ACHN (cell line): ENCODE measurements at places on chromosomes 4 and X.
A peak's percentile ranks its signal among the peaks of the same experiment; 100 is the strongest.

DNA sequence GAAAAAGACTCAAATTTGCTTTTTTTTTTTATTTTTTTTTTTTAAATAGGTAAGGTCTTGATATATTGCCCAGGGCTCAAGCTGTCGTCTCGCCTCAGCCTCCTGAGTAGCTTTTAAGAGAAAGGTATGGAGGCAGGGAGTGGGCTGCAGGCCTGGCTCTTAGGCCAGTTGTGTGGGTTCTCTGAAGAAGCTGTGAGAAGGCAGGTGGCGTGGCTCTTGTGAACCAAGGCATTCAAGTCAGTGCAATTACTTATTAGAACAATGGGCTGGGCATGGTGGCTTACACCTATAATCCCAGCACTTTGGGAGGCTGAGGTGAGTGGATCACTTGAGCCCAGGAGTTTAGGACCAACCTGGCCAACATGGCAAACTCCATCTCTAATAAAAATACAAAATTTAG, 244.0 kb upstream of the SFRP2 start:
- DNase-seq: no peak

GRCh38 chrX:15598026-15598425, 2.7 kb downstream of the ACE2 start:
- DNase-seq: no peak

DNA sequence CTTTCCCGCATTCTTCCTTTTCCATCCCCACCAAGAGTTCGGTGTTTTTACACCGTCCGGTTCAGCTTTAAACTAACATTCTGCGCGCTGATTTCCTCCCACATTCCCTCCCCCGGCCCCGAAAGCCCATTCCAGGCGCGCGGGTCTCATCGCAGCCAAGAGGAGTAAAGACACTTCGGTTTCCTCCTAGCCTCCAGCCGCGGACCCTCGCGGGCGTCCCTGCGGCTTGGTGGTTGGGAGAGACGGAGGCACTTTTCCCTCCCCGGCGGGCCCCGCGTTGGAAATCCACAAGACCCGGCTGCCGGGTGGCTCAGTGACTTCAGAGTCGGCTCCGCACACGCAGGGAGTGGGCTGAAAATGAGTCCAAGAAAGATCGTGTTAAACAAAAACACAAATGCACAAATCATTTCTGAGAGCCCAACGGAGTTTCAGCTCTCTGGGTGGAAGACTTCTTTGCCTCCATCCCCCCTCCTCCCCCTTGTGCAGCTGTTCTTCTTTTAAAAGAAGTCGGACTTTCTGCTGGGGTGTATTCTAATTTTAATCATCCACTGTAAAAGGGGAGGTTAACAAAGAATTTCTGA, 2.0 kb upstream of the ARX start:
- peak; percentile 8 for DNase-seq

DNA sequence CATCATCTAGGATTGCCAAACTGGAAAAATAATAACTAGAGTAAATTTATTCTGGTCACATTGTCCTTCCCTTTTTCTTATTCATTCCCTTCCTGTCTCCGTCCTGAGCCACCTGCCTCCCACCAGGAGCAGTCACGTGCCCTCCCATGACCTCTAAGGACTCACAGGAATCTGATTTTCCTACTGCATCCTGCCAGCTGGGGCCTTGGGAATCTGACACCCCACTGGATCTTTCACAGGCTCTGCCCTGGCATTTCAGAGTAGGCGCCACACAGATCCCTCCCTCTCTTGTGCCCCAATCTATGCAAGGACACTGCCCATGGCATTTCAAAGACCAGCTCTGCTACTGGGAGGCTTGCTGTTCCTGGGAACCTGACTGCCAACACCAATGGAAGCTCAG, 520.5 kb downstream of the PPARGC1A start:
- no peak for DNase-seq

GRCh38 chrX:149456476-149457245, 48.4 kb downstream of the IDS start:
- DNase-seq: no peak

- DNase-seq: no peak
Observed at GRCh38 chrX:25851141-25851540, 287.0 kb upstream of the MAGEB18 start.

GRCh38 chr4:106039796-106040195, 144.5 kb downstream of the NPNT start:
- DNase-seq: no peak

- DNase-seq: no peak
Observed at GRCh38 chr4:119005928-119006460, 117.3 kb downstream of the SYNPO2 start.

DNA sequence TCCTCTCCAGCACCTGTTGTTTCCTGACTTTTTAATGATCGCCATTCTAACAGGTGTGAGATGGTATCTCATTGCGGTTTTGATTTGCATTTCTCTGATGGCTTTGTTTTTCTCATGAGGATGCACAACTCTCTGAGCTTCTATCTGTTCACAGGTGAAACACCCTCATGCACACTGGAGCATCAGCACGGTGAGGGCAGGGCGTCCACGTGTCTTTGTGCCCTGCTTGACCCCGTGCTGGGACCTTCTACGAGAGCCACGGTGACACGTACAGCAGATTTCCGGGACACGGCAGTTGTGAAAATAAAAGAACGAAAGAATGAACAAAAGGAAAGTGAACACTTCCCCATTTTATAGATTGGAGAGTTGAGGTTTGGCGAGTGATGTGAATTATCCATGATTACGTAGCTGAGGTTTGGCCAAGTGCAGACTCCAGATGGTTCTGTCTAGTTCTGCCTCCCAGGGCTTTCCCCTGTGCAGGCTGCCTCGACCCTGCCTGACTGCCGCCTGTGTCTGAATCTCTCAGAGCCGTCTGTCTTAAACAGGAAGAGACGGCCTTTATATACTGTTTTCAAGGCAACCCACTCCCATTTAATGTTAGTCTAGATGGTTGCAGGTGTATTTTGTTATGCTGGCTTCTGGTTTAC, 67.8 kb upstream of the SORBS2 start:
- DNase-seq: no peak

DNA sequence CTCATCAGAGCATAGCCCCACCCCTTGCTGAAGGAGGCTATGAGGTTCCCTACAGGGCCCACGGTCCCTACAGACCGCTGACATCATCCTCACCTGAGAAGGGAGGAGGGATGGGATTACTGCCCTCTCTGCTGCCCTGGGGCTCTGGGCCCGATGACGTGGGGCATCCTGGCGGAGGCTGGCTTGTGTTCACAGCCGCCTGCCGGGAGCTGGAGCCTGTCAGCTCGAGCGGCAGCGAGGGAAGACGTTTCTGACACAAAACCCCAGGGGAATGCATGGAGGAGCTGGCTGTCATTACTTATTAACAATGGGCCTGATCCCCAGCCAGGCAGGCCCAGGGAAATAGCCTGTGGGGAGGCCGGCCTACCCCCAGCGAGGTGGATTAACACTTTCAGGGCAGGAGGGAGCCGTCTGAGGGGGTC, 106.6 kb upstream of the ATP6AP2 start:
- peak; percentile 79 for DNase-seq

DNA sequence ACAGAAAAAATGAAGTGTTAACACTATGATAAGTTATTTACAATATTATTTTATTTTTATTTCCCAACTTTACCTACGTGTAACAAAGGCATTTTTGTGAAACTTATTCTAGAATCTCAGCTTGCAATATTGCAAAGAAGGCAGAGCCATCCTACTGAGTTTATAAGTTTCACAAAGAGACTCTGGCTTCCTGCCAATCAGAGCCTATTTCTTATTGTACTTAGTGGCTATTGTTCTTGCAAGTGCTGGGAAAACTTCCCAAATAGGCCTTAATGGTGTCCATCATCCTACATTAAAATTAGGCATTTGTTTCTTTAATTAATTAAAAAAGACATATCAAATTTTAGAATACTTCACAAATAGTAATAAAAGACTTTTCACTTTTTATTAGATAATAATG, 233.2 kb downstream of the EPHA5 start:
- no peak for DNase-seq

GRCh38 chr4:149645790-149646189, 169.9 kb downstream of the IQCM start:
- peak; percentile 4 for DNase-seq

DNA sequence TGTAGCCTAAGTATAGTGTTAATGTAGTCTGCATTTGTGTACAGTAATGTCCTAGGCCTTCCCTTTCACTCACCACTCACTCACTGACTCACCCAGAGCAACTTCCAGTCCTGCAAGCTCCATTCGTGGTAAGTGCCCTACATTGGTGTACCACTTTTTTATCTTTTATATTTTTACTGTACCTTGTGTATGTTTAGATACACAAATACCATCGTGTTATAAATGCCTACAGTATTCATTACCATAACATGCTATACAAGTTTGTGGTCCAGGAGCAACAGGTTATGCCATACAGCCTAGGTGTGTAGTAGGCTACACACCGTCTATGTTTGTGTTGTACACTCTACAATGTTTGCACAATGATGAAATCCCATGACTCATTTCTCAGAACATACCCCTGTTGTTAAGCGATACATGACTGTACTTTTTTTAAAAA, 15.4 kb downstream of the TSPAN5 start:
- peak; percentile 33 for DNase-seq

DNA sequence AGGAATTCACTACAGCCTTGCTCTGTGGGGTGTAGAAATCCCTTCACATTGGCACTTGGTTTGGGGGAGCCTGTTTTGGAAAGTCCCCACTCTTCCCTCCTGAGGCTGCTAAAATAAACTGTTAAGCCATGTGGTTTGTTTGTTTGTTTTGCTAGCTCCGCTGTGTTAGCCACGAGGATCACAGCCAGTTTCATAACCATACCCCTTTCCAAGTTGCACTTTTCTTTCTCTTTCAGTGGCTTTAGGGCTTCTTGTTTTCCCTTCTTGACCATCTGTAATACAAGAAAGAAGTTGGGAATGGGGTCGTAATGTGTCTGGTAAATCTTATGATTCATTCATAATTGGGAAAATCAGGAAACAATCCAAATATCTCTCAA, 24.8 kb upstream of the UXT start:
- DNase-seq: no peak

GRCh38 chr4:155950461-155950860, 3.2 kb downstream of the CTSO start:
- DNase-seq: no peak

- DNase-seq: no peak
Observed at GRCh38 chr4:24210332-24210902, 320.6 kb upstream of the PPARGC1A start.

DNA sequence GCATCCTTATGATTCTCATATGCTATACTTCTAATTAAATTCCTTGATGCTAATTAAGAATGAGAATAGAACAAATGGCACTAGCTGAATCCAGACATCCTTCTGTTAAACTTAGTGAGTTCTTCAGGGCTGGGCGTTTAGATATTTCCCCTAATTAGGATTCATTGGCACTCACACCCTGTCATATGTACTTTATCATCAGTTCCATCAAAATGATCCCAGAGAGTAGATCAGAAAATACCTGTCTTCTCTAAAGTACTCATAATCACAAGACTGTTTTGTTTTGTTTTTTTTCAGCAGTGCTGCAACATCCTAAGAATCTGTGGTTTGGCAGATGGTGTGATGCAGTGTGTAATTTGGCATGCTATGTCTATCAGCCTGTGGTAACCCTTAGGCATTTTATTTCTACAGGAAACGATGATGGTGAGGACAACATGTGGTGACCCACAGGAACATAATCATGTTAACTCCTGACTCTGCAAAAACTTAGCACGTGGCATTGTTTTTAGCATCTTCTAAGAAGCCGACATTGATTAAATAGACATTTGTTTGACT, 2528.4 kb downstream of the ARAP2 start:
- peak; percentile 2 for DNase-seq

GRCh38 chr4:122617597-122618593, 3.0 kb downstream of the IL21 start:
- DNase-seq: no peak

GRCh38 chrX:22057667-22058066, 25.5 kb downstream of the PHEX start:
- DNase-seq: no peak

GRCh38 chrX:5242091-5242790, 986.4 kb downstream of the NLGN4X start:
- DNase-seq: no peak

GRCh38 chrX:123217077-123217476, 33.0 kb downstream of the GRIA3 start:
- DNase-seq: no peak

DNA sequence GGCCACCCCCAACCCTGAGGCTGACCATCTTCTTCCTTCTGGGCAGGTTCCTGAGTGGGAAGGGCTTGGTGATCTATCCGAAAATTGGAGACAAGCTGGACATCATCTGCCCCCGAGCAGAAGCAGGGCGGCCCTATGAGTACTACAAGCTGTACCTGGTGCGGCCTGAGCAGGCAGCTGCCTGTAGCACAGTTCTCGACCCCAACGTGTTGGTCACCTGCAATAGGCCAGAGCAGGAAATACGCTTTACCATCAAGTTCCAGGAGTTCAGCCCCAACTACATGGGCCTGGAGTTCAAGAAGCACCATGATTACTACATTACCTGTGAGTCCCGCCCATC, 9.7 kb downstream of the EFNB1 start:
- DNase-seq: no peak

- DNase-seq: no peak
Observed at GRCh38 chr4:20288846-20289512, 37.3 kb downstream of the SLIT2 start.

- DNase-seq: no peak
Observed at GRCh38 chr4:115287426-115287825, 174.0 kb upstream of the NDST4 start.

DNA sequence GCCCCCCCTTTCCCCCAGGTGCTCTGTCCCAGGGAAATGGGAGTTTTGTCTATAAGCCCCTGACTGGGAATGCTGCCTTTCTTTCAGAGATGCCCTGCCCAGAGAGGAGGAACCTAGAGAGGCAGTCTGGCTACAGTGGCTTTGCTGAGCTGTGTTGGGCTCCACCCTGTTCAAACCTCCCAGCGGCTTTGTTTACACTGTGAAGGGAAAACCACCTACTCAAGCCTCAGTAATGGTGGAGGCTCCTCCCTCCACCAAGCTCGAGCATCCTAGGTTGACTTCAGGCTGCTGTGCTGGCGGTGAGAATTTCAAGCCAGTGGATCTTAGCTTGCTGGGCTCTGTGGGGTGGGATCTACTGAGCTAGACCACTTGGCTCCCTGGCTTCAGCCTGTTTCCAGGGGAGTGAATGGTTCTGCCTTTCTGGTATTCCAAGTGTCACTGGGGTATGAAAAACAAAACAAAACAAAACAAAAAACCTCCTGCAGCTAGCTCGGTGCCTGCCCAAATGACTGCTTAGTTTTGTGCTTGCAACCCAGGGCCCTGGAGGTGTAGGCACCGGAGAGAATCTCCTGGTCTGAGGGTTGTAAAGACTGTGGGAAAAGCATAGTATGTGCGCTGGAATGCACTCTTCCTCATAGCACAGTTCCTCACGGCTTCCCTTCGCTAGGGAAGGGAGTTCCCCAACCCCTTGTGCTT, 41.7 kb downstream of the ITM2A start:
- DNase-seq: no peak

DNA sequence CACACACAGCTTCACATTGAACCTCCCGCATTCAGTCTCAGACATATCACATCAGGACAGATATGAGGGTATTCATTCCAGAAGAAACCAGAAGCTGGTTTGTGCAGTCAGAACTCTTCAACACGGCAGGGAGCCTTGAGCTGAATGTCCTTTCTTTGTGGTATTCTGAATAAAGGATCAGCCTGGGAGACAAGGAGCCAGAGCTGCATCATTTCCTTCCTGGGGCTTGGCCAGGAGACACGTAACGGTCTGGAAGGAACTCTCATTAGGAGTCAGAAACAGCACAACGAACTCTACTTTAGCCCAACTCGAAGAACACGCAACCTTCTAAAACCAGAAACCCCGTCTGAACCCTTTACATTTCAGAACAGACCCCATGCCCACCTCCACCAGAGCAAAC, 46.4 kb downstream of the KDR start:
- no peak for DNase-seq
